Activated CD4-positive, alpha-beta T cell treated with anti-CD3 and anti-CD28 coated beads, Interleukin-2, amount 50 U/mL, for 1 hour (primary cell): ENCODE measurements at places on chromosomes 1 and 21.

DNA sequence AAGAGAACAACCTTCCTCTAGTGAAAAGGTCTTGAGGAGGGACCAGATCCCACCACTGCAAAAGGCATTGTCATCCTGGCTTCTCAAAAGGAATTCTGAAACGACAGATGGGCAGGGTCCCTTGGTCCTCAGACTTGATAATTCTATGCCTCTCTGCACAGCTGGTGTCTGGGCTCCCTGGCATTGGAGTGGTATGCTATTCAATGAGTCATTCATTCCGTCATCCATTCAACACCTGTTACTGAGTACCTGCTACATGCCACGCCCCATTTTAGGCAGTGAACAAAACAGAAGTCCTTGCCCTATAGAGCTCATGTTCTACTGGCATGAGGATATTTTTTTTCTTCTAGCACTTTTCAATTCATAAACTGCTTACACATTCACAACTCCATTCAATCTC is 45.8 kb upstream of the HMGB4 start:
- no peak for DNase-seq

GRCh38 chr1:197761654-197762053 is 13.6 kb downstream of the DENND1B start:
- DNase-seq, result no peak

GRCh38 chr1:109299558-109300343 is 7.1 kb downstream of the MYBPHL start:
- no peak for DNase-seq

GRCh38 chr1:62429581-62429980 is 7.3 kb upstream of the USP1 start:
- no peak for DNase-seq

- DNase-seq, result no peak
Measured at GRCh38 chr21:41832596-41833496, 46.3 kb downstream of the PRDM15 start.

GRCh38 chr1:234270093-234270492 is 103.2 kb upstream of the COA6 start:
- no peak for DNase-seq

DNA sequence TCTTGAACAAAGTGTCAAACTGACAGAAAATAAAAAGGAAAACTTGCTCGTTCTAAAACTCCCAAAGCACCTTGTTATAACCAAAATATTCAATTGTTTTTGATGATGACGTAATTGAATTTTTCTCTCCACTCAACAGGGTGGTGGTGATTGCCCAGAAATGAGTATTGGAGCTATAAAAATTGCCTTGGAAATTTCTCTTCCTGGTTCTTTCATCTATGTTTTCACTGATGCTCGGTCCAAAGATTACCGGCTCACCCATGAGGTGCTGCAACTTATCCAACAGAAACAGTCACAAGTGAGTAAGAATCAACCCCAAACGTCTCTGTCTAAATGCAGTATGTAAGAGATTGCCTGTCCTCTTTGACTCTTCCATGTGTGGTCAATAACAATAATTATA is 130.1 kb downstream of the HMCN1 start:
- no peak for DNase-seq

GRCh38 chr1:36790191-36790590 is 244.1 kb downstream of the GRIK3 start:
- no peak for DNase-seq

GRCh38 chr1:11782127-11782708 is 20.2 kb downstream of the C1orf167 start:
- DNase-seq, result no peak

DNA sequence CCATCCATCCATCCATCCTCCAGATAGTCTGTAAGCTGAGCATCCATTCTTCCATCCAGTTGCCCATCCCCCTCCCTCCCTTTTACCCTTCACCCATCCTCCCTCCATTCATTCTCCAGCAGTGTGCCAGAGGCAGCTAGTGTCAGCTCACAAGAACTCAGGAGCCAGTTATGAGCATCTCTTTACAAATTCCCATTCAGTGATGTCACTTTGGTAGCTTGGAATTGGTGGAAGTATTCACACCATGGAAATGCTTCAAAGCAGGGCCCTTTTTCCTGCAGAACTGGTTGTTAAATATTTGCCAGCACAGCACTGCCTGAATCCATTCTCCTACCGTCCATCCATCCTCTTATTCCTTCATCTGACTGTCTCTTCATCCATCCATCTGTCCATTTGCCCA is 72.5 kb downstream of the ARHGEF10L start:
- no peak for DNase-seq

DNA sequence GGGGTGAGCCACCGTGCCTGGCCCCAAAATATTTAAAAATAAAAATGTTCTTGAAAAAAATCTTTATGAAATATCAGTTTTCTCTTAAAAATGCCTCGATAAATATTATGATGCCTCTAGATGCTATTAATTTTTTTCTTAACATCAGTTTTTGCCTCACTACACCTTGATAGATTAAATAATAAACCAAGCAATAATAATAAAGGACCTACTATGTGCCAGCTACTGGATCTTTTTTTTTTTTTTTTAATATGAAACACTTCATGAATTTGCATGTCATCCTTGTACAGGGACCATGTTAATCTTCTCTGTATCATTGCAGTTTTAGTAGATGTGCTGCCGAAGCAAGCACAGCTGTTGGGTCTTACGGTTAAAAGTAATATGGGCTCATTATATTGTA is 17.5 kb upstream of the TBX19 start:
- DNase-seq, result no peak

DNA sequence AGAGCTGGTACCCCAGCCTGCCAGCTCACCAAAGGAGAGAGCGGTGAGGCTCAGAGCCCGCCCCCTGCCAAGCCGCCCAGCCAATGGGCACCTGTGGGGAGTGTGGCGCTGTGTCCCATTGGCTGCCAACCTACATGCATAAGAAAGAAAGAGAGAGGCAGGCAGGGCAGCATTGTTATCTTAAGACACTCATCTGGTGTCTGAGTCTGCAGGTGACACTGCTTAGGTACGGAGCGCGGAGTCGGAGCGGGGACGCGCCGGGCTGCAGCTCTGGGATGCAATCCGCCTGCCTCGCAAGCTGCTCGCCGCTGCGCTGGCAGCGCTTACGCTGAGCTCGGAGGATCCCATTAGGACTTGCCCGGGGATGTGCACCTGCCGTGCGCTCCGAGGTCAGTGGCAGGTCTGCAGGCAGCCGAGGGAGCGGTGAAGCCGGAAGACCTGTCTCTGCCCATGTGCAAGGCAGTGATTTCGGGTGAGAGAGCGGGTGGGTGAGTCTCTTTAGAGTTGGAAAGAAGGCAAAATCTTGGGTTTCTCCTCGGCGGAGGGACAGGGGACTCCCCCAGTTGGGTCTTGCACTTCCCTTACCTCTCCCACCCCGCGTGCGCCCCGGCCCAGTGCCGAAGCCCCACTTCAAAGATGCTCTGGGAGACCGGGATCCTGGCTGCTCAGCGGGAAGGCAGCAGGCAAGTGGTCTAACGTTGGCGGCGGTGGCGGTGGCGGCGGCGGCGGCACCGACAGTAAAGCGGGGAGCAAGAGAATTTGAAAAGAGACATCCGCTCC is at the start of gene BRINP2:
Gene BRINP2 (plus strand): TSS at position 203 of the 780 bp plus-strand sequence. CDS start 58,919 bp downstream, outside the sequence.
- DNase-seq, result no peak

- no peak for DNase-seq
Measured at GRCh38 chr1:52907068-52907811, 14.3 kb downstream of the ECHDC2 start.

GRCh38 chr1:231393668-231394067 is 28.4 kb downstream of the EGLN1 start:
- DNase-seq, result no peak

DNA sequence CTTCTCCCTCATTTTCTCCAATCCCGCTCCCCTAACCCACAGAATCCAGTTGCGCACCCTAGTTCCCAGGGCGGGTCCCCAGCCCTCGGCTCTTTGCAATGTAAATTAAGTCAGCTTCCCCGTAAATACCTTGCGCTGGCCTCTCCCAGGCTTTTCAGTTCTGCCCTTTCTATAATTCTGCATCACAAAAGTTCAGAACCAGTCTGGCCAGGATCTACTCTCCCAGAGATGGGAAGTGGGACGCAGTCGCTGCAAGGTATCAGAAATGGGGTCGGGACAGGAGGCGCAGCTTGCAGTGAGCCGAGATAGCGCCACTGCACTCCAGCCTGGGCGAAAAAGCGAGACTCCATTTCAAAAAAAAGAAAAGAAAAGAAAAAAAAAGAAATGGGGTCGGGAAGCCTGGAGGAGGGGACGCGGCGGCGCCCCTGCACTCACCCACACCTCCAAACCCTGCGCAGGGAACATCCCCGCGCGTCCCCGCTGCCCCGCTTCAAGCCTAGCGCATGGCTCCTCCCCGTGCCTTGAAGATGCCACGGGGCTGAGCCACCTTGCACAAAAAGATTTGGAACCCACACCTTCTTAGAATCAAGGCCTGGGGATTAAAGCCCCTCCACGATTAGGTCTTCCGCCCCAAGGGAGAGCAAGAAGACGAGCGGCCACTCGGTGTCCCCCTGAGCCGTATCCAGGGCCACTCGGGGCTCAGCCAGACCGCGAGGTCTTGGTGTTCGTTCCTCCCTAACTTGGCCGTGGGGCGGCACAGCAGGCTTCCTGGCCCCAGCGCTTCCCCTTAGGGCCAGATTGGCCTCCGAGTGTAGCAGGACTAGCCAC is 27.2 kb upstream of the ITLN2 start:
- DNase-seq, result peak; percentile 6

GRCh38 chr1:27567971-27568299 is 36.0 kb downstream of the AHDC1 start:
- no peak for DNase-seq

GRCh38 chr21:38863843-38864363 is 58.2 kb downstream of the ETS2 start:
- DNase-seq, result no peak

DNA sequence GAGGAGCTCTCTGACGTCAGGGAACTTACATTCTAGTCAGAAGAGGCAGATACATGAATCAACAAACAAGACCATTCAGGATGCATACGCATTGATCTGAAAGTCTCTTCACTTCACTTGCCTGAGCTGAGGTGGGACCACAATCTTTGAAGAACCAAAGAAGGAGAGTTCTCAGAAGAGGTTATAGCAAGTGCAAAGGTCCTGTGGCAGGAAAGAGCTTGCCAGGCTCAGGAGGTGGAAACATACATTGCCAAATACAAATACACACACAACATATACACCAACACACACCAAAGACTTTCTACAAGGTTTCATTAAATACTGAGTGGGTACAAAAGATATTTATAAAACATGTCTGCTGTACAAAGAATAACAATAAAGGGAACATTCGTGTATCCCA is 86.8 kb upstream of the GJB5 start:
- DNase-seq, result no peak

GRCh38 chr21:34280389-34280795 is 83.4 kb upstream of the KCNE2 start:
- DNase-seq, result no peak

DNA sequence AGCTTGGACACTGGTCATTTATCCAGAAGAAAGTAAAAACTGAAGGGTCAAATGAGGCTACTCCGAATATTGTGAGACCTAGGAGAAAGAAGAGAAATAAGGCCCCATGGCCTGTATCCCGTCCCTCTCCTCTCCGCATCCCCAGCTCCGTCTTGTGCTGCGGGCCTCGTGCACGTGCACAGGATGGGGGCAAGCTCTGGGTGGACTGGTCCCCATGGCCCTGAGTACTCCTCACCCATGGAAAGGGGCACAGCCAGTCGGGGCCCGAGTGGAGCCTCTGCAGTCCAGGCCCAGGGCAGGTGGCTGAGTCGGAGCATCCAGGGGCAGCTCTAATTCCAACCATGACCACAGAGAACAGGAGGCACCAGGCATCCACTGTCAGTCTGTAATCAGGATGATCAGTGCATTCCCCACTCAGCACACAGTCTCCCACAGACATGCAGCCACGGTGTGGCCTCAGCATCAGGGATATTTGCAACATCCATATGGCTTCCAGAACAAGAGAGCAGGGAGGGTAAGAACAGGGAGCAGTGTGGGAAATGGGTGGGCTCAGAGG is 12.5 kb upstream of the OLIG1 start:
- no peak for DNase-seq

DNA sequence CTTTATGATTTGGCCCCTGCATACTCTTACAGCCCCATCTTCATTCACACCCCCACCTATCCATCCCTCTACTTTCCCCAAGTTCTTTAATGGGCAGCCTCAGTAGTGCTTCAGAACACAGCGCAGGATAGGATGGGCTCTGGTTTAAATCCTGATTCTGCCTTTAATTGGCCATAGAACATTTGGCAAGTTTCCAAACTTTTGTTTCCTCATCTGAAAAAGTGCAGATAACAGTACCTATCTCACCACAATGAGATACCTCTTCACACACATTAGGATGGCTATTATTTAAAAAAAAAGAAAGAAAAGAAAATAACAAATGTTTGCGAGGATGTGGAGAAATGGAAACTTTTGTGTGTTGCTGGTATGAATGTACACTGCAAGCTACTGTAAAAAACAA is 142.5 kb upstream of the VANGL1 start:
- no peak for DNase-seq

GRCh38 chr1:92087542-92087941 is 7.4 kb downstream of the BTBD8 start:
- no peak for DNase-seq

- no peak for DNase-seq
Measured at GRCh38 chr21:41839387-41840000, 39.6 kb downstream of the PRDM15 start.

DNA sequence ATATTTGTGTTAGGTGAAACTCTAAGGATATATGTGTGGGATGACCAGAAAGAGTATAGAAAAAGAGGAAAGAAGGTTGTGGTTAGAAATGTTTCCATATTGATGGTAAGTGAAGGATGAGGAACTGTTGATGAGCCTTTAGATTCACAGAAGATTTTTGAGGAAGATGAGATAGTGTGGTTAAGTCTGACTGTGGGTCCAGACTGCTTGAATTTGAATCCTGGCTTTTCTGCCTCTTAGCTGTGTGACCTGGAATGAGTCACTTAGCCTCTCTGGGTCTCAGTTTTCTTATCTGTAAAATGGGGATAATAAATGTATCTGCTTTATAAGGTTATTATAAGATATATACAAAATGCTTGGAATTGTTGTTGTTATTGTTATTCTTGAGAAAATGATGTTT is 27.5 kb downstream of the RGL1 start:
- DNase-seq, result no peak

DNA sequence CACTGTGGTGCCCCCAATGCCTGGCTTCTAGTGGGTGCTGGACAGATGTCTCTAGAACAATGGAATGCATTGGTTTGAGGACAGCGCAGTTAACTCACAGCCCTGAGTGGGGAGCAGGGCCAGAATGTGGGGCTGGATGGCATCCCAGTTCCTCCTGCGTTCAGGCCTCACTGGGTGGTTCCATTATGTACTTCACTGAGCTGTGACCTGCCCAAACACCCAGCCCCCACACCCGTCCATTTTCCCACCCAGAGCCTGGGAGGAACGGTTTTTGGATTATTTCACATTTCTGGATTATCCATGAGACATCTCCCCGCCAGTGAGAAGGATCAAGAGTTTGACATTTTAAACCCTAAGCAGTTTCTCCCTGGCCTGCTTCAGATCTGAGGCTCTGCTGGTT is 55.3 kb upstream of the WASF2 start:
- no peak for DNase-seq

- DNase-seq, result peak; percentile 7
Measured at GRCh38 chr1:203754455-203754864, 10.5 kb upstream of the LAX1 start.
